ENCODE measurements at places on chromosomes 4 and X. TPM values are rescaled to one million over a fixed set of nuclear protein-coding genes. Genes with fewer than 3 reads are reported as not detected.

- no peak for DNase-seq
Measured at GRCh38 chr4:61143461-61143860, 56.7 kb upstream of the ADGRL3 start.

DNA sequence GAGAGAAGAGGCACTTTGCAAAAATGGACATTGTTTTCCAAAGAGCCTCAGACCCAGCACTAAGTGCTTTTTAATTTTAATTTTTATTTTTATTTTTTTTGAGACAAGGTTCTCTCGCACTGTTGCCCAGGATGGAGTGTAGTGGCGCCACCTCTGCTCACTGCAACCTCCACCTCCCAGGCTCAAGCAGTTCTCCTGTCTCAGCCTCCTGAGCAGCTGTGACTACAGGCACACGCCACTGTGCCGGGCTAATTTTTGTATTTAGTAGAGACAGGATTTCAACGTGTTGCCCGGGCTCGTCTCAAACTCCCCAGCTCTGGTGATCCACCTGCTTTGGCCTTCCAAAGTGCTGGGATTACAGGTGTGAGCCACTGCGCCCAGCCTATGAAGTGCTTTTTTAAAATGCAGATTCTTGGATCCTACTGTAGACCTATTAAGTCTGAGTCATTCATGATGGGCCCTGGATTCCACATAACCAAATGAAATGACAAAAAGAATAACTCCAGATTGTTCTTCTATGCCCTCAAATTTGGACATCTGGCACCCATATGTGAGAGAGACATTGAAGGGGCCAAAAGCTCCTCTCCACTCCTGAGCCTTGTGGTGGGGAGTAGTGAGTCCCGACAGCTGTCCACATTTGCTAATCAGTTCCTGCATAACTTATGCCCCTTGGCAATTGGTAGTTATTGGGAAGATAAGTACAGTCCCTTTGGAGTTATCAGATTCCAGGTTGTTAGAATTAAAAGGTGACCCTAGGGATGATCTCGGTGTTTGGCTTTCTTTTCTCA lies 3.6 kb downstream of the NOCT start:
- DNase-seq, result no peak

GRCh38 chr4:6198768-6199421 lies 1.5 kb downstream of the JAKMIP1 start:
- no peak for DNase-seq

GAGE12J gene
- not detected for total RNA-seq

FRMD7 gene
- total RNA-seq, result not detected

DNA sequence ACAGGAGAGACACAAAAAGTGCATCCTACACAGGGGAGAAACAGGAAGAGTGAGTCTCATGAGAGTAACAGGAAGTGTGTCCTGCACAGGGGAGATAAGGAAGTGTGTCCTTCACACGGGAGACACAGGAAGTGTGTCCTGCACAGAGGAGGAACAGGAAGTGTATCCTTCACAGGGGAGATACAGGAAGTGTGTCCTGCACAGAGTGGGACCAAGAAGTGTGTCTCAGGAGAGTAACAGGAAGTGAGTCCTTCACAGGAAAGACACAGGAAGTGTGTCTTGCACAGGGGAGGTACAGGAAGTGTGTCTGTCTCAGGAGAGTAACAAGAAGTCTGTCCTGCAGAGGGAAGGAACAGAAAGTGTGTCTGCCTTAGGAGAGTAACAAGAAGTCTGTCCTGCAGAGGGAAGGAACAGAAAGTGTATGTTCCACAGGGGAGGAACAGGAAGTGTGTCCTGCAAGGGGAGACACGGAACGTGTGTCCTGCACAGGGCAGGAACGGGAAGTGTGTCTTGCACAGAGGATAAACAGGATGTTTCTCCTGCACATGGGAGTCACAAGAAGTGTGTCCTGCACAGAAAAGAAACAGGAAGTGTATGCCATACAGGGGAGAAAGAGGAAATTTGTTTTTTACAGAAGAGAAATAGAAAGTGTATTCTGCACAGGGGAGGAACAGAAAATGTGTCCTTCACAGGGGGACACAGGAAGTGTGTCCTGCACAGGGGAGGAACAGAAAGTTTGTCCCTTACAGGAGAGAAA lies 102.0 kb downstream of the ARSF start:
- DNase-seq, result no peak
